GM20000 (cell line): ENCODE measurements at places on chromosomes 5 and 9.

DNA sequence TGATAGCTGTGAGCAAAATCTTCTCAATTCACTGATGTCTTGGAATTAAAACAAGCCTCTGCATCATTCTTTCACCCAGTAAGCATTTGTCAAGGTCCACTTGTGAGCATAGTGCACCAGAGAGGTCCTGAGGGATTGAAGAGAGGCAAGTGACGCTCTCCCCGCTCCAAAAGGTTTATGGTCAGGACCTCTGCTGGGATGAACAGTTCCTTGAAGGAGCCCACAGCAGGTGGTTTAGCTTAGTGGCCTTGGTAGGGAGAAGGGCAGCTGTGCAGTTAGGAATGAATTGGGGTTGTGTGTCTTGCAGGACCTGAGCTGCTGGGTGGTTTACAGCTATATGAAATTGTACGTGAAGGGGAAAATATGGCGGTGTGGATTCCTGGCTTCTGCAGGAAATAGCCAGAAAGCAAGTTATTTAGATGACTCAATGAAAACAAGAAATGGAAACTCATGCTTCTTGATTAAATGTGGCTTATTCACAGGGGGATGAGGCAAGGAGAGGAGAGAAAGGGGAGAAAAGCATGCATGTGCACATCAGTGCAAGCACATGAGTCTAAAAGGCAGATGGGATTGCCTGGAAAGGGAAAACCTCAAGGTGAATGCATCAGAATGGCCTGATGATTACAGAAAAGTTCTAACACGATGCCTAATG is 42.0 kb downstream of the SUB1 start:
- no peak for DNase-seq

GRCh38 chr5:59241552-59241951 is 652.0 kb downstream of the PDE4D start:
- DNase-seq: no peak

DNA sequence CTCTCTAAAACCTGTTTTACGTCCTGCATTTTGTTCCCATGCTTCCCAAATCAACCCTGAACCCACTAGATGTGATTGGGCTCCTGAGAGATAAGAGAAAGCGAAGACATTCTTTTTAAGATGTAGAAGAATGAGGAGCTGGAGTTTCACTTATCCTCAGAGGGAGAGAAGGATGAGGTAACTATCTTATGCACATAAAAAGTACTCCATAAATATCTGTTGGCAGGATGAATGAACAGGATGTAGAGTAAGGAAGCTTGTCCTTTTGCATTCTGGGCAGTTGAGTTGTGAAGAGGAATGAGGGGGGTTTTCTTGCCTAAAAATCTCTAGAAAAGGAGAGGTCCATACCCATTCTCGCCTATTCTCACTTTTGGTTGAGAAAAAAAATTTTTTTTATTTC is 163.2 kb downstream of the UNC13B start:
- no peak for DNase-seq

- DNase-seq: no peak
Measured at GRCh38 chr9:71253011-71253410, 131.6 kb upstream of the TRPM3 start.

GRCh38 chr5:154478224-154478565 is at the start of gene HAND1:
HAND1 (minus strand) TSS chr5:154478227; CDS start chr5:154478008, 219 bp downstream.
- no peak for DNase-seq

DNA sequence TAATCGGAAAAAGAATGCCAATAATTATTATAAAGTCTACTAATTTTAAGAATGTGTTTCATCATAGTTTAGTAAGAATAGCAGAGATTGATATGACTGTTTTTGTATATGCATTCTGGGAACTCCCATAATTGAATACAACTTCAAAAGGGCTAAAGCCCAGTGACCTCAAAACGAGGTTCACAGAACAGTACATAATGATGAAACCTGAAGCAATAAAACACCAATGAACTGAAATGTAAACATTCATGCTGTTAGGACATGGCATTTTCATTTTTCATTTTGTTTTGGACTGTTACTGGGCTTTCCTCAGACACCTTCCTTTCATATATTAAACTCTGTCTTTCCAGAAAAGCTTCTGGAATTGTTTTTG is 684 bp upstream of the JMY start:
- DNase-seq: peak; percentile 50

- DNase-seq: no peak
Measured at GRCh38 chr5:112546946-112547592, 128.0 kb upstream of the EPB41L4A start.

- no peak for DNase-seq
Measured at GRCh38 chr9:35795695-35796094, 4.3 kb downstream of the NPR2 start.

- no peak for DNase-seq
Measured at GRCh38 chr9:16715404-16715803, 155.1 kb downstream of the BNC2 start.

DNA sequence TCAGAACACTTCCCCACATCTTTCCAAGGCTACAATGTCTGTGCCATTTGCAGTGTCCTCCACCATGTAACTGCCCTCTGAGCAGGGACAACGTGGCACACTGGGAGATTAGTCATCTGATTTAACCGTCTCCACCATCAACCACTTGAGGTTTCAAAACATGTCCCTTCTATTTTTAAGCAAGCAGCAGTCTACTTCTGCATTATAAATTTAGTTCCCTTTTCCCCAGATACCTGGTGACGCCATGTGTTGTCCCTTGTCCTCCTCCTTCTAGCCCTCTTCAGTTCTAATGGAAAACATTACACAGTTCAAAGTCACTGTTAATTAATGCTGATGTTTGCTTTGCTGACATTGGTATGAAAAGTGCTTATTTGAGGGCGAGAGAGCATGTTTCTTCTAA is 52.8 kb downstream of the ATP10B start:
- peak; percentile 10 for DNase-seq

GRCh38 chr9:109767404-109767803 is 12.6 kb upstream of the PALM2AKAP2 start:
- DNase-seq: no peak

DNA sequence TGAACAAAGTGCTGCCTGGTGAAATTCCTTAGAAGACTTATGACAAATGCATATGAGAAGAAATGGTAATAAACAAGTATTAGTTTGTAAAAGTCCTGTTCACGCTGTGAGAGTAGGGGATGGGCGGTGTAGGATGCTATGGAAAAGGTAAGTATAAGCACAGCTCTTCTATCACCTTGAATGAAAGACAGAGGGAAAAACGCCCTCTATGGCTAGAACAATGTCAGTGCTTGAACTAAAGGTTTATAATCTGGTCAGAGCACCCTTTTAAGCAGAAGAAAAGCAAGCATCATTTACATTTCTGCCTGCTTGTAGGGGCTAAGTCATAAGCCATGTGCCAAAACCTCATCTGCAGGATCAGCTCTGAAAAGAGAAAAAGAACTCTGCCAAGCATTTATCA is 115.2 kb downstream of the LHFPL2 start:
- no peak for DNase-seq

- DNase-seq: no peak
Measured at GRCh38 chr5:144183254-144183889, 12.7 kb downstream of the KCTD16 start.

DNA sequence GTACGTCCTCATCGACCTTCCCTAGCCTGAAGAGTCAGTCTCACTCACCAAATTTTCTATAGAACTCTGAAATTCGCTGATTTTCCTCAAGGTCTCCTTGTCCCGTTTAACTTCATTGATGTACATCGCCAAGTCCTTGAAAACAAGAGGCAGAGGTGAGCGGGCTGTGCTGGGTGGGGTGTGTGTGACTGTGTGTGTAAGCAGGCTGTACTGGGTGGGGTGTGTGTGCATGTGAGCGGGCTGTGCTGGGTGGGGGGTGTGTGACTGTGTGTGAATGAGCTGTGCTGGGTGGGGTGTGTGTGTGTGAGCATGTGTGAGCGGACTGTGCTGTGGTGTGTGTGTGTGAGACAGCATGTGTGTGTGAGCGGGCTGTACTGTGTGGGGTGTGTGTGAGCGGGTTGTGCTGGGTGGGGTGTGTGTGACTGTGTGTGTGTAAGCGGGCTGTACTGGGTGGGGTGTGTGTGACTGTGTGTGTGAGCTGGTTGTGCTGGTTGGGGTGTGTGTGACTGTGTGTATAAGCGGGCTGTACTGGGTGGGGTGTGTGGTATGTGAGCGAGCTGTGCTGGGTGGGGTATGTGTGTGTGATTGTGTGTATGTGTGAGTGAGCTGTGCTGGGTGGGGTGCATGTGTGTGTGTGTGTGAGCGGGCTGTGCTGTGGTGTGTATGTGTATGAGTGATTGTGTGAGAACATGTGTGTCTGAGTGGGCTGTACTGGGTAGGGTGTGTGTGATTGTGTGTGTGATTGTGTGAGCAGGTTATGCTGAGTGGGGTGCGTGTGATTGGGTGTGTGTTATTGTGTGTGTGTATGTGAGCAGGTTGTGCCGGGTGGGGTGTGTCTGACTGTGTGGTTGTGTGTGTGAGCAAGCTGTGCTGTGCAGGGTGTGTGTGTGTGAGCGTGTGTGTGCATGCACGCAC is 53.8 kb upstream of the SARDH start:
- DNase-seq: no peak

- DNase-seq: no peak
Measured at GRCh38 chr5:19342942-19343341, 645.1 kb downstream of the CDH18 start.

DNA sequence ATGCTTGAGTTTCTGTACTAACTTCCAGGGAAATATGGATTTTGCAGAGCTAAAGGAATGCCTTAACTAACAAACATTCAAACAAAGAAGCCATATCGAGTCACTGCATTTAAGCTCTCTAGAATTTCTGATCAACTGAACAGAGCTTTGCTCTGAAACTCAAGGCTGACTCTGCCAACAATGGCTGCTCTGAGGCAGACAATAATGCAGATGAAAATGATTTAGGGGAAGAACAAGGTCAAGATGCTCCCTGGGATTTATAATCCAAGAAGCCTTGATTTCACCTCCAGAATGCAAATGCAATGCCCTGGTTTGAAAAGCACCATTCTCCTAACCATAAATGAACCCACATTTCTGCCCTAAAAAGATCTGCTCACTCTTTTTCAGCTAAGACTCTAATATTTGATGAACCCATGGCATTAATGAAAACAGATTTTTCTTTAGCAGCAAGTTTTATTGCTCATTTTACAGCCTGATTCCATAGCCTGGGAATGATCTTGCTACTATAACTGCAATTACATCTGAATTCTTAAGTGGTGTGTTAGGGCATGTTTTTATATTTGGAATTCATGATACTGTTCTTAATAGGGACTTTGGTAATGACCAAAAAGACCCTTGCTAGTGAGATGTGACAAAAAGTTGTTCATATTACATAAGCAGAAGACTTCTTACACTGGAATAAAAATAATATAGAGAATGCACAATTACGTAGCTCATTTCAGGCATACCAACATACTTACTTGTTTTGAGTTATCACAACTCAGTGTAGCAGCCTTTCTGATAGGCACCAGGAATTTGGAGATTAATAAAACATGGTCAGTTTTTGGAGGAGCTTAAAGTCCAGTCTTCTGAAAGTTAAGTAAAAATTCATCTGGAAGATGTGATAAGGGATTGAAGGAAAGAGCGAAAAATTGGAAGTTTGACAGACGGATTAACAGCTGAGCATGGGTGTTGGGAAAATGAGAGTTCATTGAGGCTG is 169.4 kb downstream of the TRPM3 start:
- DNase-seq: no peak

GRCh38 chr5:133120156-133120750 is 68.4 kb downstream of the HSPA4 start:
- no peak for DNase-seq

- no peak for DNase-seq
Measured at GRCh38 chr5:150989695-150990094, 30.7 kb upstream of the GPX3 start.

DNA sequence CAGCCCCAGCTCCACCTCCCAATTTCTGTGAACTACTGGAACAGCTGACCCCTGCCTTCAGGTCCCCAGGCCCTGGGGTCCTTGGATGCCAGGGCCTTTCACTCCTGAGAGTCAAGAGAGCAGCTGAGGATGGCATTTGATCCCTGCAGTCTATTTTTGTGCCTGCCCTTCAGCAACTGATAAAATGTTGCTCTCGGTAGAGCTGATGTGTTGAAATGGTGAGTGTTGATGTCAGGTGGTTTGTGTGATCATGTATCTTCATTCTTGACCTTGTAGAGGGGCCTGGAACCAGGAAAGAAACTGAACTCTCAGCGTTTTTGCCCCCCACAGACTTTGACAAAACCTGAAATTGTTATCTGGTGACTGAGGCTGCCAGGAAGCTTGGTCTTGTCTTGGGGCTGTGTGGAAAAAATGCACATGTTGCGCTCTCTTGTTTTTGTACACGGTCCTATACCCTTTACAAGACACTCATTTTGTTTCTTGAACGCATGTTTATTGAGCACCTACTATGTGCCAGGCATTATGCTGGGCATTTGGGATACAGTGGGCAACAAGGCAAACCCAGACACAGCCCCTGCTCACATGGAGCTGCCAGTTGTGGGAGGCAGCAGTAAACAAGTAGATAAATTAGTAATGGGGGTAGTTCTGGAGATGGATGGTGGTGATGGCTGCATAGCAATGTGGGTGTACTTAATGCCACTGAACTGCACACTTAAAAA is 78.3 kb downstream of the PPARGC1B start:
- DNase-seq: no peak

DNA sequence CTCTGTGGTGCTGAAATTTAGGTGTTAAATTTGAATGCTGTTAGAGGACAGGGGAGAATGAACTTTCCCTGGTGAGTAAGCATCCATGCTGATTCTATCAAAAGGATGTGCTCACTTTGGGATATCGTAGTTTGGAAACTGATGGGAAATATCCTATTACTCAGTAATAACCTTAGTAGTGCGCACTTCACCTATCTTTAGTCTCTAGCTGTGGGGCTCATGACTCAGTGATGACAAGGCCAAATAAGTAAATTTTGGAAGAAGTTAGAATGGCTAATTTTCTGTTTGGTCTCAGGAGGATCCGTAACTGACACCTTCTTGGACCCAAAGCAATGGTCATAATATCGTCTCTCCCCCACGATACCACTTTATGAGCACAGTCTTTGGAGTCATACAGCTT is 448.4 kb downstream of the PSAT1 start:
- DNase-seq: no peak

DNA sequence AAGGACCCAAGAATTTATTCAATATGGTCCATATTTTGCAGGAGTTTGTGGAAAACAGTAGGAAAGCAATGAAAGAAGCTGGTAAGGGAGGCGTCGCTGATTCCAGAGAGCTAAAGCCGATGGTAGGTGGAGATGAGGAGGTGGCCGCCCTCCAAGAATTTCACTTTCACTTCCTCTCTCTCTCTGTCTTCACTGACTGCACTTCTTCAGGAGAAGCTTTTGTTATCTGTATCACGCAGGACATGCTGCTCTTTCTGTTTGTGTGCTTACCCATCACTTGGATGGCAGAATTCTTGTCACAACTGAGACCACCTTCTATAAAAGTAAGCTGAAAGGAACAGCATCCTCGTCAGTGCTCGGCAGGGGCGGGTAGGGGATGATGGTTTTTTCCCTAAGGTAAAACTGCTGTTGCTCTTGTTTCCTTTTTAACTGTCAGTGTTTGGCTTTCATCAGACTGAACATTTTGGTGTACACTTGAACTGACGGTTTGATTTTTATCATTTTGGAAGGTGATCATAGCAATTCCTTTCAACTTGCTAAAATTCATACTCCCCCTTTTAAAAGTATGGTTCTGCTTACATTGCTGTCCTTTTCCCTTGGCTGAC is 62.4 kb upstream of the FSD1L start:
- peak; percentile 56 for DNase-seq

GRCh38 chr9:111386386-111386785 is 56.4 kb upstream of the OR2K2 start:
- DNase-seq: no peak
